Epithelial cell of umbilical artery (primary cell): ENCODE measurements at places on chromosomes 11 and 22. TPM values are rescaled to one million over a fixed set of nuclear protein-coding genes. Genes with fewer than 3 reads are reported as not detected.

TCN2 gene
- total RNA-seq: 14.3 and 26.6 TPM in 2 replicates

OR2AG1 gene
- total RNA-seq: not detected in 2 replicates

IPO7 gene
- total RNA-seq: 151 and 153 TPM in 2 replicates

ME3 gene
- total RNA-seq: 51.3 and 87.7 TPM in 2 replicates

FAM111A gene
- 37.4 and 78.9 TPM in 2 replicates for total RNA-seq

C11orf16 gene
- total RNA-seq: not detected in 2 replicates

MEN1 gene
- total RNA-seq: 13.0 and 13.1 TPM in 2 replicates
